ENCODE measurements at places on chromosomes 2 and 18.

DNA sequence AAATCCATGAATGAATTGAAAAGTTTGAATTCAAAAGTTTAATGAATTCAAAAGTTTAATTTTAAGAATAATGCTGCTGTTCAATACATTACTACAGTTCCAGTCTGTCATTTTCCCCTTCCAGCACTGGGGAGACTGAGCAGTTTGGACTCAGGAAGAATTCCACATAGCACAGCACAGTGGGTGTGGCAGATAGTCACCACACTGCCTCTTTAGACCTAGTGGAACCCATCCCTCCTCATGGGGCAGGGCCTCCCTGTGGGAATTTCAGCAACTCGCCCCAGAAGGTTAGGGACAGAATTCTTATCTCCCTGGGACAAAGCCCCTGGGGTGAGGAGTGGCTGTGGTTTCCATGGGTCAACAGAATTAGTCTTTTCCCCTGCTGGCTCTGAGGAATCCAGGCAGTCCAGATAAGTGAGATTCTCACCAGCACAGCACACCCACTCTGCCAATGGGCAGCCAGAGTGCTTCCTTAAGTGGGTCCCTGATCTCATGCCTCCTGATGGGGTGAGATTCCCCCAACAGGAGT lies 442.0 kb upstream of the SYT4 start:
- no peak for DNase-seq

DNA sequence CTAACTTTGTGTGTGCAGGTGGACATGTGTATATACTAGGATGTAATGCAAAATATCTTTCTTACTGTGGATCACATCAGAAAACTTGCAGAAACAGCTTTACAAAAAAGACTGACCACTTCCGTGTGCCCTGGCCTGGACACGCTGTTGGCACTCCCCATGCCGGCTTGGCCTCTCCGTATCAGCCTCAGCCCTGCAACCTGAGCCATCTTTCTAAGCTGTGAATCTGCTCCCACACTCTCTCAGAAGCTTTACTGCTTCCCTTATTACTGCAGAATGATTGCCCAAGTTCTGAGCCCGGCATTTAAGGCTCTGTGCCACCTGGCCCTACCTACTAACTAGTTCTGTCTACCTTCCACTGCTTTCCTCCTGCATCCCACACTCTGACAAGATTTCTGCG lies 37.8 kb downstream of the MYO7B start:
- DNase-seq: no peak

- DNase-seq: no peak
Observed at GRCh38 chr2:6167592-6168138, 475.5 kb downstream of the SOX11 start.

- DNase-seq: no peak
Observed at GRCh38 chr2:15913146-15913545, 27.2 kb upstream of the MYCN start.

- DNase-seq: no peak
Observed at GRCh38 chr2:18384242-18384641, 176.2 kb downstream of the RDH14 start.

DNA sequence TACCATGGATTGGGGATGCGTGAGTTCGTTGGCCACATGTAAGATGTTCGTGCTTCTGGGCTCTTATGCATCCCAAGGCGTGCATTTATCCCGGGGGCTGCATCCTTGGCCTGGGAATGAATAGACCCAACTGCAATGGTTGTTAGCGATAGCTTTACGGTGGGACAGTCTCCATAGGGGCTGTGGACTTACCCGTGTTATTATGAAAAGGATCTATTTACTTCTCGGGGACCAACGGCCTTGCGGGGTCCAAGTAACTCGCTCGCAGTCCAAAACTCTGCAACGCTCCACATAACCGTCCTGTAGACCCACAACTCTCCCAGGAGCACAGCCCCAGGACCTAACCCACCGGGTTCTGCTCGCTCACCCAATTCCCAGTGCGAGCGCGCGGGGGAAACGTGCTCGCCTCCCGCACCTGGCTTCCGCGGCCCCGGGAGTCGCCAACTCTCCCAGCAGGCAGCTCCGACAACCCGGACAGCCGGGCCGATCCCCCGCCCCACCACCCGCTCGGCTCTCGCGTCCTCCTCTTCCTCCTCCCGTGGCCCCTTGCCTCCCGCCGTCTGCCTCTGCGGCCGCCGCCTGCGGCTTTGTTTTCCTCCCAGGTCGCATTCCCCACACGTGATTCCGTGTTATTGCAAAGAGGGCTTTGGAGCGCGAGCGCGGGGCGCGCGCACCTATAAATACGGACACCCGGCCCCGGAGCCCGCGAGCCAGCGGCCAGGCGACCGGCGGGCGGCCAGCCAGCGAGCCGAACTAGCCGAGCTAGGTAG lies at the start of gene CABLES1:
Gene CABLES1, plus strand, starts transcription at position 706 of the 770 bp plus-strand sequence. CDS start 278 bp downstream, outside the sequence.
- DNase-seq: no peak

GRCh38 chr18:46152436-46152807 lies 48.2 kb downstream of the HAUS1 start:
- no peak for DNase-seq

GRCh38 chr18:72063001-72063400 lies 481.1 kb downstream of the CBLN2 start:
- no peak for DNase-seq

GRCh38 chr2:15756882-15757819 lies 165.5 kb downstream of the DDX1 start:
- no peak for DNase-seq

- DNase-seq: peak; percentile 40
Observed at GRCh38 chr2:223598994-223599639, 3.0 kb downstream of the SCG2 start.

DNA sequence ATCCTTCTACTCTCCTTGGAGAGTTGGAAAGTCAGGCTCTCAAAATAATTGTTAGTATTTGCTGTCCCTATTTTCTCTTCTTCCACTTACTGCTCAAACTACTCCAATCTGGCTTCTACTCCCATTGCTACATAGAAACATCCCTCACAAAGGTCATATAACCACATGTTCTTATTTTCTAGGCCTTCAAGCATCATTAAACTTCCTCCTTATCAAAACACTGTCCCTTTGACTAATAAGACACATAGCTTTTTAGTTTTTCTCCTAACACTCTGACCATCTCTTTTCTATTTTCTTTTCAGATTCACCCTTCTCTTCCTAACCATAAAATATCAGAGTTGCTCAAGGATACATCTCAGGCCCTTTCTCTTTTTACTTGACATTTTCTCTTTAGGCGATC lies 148.3 kb downstream of the MBD2 start:
- no peak for DNase-seq

DNA sequence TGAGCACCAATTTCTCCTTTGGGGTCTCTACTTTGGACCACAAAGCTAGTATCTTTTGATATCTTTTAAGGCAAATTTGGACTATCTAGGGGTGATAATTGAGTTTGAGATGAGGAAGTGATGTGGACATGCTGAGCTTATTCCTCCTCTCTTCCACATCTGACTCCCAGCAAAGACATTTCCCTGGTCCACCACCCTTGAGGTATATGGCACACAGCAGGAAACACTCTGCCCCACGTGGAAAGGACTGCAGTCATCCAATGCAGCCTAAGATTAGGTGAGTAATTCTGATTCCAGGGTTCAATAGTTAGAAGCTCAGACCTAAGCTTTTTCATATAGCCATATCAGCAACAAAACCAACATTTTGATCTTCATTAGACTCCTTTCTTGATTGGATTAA lies 290.1 kb upstream of the CHAC2 start:
- DNase-seq: no peak

GRCh38 chr2:18701981-18702380 lies 112.6 kb upstream of the NT5C1B start:
- no peak for DNase-seq
